Calu3 (cell line): ENCODE measurements at places on chromosomes 5 and 9. TPM values are rescaled to one million over a fixed set of nuclear protein-coding genes. Genes with fewer than 3 reads are reported as not detected.

N4BP3 gene
- 4.8 and 6.9 TPM in 2 replicates for total RNA-seq

- DNase-seq = no peak
Measured at GRCh38 chr5:31995006-31995405, 179.1 kb downstream of the GOLPH3 start.

GRCh38 chr5:178995341-178995690 is 196 bp upstream of the GRM6 start:
- DNase-seq = no peak

SLC34A1 gene
- 0.19 and 0.64 TPM in 2 replicates for total RNA-seq

- no peak for DNase-seq
Measured at GRCh38 chr9:93194221-93194625, 10.3 kb downstream of the WNK2 start.
